ENCODE measurements at places on chromosomes 12 and 14.

DNA sequence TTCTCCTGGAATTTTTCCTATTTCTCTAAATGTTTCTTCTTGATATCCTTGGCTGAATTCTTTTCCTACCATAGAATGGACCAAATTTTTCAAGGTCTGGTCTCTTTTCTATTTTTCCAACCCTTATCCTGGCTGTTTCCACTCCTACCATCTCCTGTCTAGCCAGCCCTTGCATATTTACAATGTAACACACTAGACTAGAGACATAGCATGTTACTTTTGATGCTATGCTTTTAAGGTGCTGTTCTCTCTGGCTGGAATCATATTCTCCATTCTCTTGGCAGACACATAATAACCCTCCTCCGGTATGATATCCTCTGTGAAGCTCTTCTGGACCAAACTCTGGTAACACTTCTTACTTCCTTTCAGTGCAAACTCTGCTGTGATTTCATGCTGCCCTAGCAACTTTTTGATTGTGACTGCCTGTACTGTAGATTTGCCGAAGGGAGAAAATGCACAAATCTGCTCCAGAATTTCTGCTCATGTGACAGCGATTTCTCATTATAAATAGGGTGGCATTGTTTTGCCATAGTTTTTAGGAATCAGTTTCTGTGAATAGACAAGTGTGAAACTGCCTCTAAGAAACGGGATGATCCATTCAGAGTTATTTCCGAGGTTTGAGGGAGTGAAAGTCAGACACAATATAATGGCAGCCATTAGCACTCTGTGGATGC lies 284.4 kb downstream of the MDGA2 start:
- DNase-seq: no peak

DNA sequence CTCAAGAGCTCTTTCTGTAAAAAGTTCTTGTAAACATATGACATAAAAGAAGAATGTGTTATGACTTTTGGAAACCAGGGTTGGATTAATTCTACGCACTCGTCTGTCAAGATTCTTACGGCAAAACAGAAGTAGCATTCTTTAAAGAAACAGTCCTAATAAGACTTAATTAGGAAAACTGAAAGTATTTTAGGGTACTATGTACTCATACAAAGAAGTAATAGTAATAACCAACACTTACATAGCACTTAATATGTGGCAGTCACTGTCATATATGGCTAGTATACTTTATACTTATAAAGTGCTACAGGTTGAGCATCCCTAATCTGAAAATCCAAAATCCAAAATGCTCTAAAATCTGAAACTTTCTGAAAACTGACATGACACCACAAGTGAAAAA lies 72.9 kb upstream of the ST8SIA1 start:
- no peak for DNase-seq

GRCh38 chr12:96441816-96442215 lies 41.6 kb upstream of the CDK17 start:
- no peak for DNase-seq

DNA sequence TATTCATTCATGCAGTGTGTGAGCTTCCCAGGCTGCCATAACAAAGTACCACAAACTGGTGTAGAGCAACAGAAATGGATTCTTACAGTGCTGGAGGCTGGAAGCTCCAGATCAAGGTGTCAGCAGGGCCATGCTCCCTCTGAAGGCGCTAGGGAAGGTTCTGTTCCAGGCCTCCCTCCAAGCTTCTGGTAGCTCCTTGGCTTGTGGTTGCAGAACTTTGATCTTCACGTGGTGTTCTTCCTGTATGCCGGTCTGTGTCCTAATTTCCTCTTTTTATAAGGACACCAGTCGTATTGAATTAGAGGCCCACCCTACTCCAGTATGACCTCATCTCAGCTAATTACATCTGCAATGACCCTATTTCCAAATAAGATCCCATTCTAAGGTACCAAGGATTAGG lies 3.1 kb downstream of the OTUB2 start:
- no peak for DNase-seq

GRCh38 chr12:12405882-12406281 lies 49.0 kb downstream of the BORCS5 start:
- no peak for DNase-seq

- no peak for DNase-seq
Measured at GRCh38 chr12:60197589-60197988, 601.8 kb downstream of the SLC16A7 start.

GRCh38 chr12:57173089-57173488 lies 25.7 kb upstream of the LRP1-AS start:
- DNase-seq: no peak

DNA sequence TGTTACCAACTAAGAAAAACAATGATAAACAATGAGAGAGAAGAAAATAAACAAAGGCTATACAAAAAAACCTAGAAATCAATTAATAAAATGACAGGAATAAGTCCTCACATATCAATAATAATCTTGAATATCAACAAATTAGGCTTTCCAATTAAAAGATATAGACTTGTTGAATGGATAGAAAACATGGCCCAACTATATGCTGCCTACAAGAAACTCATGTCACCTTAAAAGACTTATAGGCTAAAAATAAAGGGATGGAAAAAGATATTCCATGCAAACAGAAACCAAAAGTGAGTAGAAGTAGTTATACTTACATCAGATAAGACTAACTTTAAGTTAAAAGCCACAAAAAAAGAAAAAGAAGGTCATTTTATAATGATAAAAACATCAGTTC lies 183.9 kb downstream of the MYRFL start:
- DNase-seq: no peak

- no peak for DNase-seq
Measured at GRCh38 chr12:90936230-90937005, 18.6 kb downstream of the CCER1 start.

GRCh38 chr12:95918194-95918993 lies 24.0 kb downstream of the CCDC38 start:
- no peak for DNase-seq

- no peak for DNase-seq
Measured at GRCh38 chr12:113642216-113642615, 170.5 kb upstream of the LHX5 start.

GRCh38 chr14:36604757-36605505 lies 22.5 kb upstream of the NKX2-8 start:
- DNase-seq: no peak

DNA sequence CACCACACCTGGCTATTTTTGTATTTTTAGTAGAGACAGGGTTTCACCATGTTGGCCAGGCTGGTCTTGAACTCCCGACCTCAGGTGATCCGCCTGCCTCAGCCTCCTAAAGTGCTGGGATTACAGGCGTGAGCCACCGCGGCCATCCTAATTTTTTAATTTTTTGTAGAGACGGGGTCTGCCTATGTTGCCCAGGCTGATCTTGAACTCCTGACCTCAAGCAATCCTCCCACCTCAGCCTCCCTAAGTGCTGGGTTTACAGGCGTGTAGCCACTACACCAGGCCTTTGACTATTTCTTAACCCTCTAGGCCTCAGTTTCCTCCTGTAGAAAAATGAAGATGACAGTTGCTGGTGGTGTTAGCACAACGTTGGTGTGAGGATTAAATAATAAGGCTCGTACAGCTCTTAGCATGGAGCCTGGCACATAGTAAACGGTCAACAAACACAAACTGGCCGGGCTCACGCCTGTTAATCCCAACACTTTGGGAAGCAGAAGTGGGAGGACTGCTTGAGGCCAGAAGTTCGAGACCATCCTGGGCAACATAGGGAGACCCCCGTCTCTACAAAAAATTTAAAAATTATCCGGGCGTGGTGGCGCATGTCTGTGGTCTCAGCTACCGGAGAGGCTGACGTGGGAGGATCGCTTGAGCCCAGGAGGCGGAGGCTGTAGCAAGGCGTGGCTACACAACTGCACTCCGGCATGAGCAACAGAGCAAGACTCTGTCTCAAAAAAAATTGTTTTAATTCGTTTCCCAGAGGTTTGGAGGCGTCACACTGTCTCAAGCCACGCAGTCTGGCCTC lies 979 bp downstream of the DDX54 start:
- DNase-seq: no peak

GRCh38 chr12:132029503-132030300 lies 80.0 kb downstream of the EP400 start:
- no peak for DNase-seq

GRCh38 chr12:106302401-106303201 lies at the start of gene TCP11L2:
TCP11L2 (plus strand) TSS chr12:106302733; CDS start chr12:106311076, 8,343 bp downstream.
- peak; percentile 88 for DNase-seq

DNA sequence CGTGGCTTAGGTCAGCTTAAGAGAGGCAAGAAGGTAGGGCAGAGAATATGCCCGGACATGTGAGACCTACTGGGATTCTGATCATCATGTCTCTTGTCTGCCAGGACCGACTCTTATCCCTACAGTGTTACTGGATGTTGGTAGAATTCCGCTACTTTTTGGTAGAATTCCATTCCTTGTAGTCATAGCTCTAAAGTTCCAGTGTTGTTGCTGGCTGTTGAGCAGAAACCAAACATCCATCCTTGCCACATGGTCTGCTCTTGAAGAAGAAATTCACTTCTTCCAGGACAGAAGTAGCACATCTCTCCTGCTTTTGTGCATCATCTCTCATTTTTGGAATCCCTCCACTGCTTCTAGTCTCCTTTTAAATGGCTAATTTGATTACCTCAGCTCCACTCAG lies 453.7 kb downstream of the RPL10L start:
- DNase-seq: no peak

GRCh38 chr12:69240631-69240995 lies 1.2 kb downstream of the CPSF6 start:
- no peak for DNase-seq

- no peak for DNase-seq
Measured at GRCh38 chr14:90890322-90891020, 74.2 kb upstream of the TTC7B start.

GRCh38 chr12:81872400-81872799 lies 113.2 kb upstream of the PPFIA2 start:
- no peak for DNase-seq

GRCh38 chr14:71362920-71363584 lies 455.8 kb downstream of the PCNX1 start:
- DNase-seq: no peak

GRCh38 chr14:92964124-92965109 lies 41.5 kb downstream of the CHGA start:
- no peak for DNase-seq

GRCh38 chr14:37230551-37231194 lies 32.9 kb downstream of the MIPOL1 start:
- no peak for DNase-seq

GRCh38 chr14:99769799-99770198 lies 23.4 kb upstream of the EML1 start:
- no peak for DNase-seq

DNA sequence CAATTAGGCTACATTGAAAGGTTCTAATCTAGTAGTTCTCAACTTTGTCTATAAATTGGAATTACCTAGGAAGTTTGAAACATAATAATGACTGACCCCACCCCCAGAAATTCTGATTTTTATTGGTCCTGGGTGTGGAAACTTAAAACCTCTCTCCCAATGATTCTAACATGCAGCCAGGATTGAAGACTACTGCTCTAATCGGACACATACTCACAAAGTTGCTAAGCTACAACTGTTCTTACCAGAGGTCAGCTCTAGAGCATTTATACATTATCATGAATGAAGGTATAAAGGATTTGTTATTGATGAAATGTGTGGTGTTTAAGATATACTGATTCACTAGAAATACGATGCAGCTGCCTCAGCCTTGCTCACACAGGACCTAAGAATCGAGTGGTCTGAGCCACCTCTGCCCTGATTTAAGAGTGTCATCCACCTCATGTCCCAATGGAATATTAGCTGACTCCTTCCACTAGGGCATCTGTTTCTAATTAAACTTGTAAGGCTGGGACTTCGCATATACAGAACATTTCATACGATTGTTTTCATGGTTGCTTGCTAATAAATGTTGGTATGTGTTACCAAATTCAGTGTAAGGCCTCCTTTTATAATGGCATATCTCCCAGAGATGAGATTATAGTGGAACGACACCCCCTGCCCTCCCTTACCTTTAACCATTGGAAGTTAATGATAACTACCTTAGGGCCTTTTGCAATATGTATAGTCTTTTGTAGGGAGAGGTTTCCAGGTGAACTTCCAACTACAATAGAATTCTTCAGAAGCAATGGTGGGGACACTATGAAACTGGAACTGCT lies 410.8 kb upstream of the PDE3A start:
- no peak for DNase-seq

DNA sequence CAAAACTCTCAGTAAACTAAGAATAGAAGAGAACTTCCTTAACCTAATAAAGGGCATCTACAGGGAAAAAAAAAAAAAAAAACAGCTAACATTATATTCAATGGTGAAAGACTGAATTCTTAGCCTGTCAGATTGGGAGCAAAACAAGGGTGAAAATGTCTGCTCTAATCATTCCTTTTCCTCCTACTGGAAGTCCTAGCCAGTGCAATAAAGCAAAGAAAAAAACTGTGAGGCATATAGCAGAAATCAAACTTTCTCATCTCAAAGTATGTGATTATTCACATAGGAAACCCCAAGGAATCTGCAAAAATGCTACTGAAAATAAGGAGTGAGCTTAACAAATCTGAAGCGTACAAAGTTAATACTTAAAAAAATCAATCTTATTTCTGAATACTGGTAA lies 170.7 kb downstream of the NUAK1 start:
- DNase-seq: no peak

DNA sequence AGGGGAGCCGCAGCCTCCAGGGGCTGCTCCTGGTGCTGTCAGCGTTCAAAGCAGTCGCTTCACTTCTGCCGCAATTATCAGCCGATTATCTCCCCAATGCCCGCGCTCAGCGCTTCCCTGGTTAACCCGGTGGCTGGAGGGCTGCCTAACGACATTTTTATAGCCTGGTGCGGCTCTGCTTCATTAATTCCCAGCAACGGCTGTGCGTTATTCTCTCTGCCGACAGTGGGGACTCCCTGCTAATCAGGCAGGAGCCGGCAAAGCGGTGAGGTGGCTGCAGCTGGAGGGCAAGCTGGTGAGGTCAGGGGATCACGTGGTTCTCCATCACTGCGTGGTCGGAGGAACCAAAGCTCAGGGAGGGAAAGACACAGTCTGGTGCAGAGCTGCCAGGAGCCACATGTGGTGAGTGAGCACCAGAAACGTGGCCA lies 62.9 kb downstream of the GLRX5 start:
- DNase-seq: no peak

- no peak for DNase-seq
Measured at GRCh38 chr12:77349689-77350370, 284.5 kb upstream of the E2F7 start.

DNA sequence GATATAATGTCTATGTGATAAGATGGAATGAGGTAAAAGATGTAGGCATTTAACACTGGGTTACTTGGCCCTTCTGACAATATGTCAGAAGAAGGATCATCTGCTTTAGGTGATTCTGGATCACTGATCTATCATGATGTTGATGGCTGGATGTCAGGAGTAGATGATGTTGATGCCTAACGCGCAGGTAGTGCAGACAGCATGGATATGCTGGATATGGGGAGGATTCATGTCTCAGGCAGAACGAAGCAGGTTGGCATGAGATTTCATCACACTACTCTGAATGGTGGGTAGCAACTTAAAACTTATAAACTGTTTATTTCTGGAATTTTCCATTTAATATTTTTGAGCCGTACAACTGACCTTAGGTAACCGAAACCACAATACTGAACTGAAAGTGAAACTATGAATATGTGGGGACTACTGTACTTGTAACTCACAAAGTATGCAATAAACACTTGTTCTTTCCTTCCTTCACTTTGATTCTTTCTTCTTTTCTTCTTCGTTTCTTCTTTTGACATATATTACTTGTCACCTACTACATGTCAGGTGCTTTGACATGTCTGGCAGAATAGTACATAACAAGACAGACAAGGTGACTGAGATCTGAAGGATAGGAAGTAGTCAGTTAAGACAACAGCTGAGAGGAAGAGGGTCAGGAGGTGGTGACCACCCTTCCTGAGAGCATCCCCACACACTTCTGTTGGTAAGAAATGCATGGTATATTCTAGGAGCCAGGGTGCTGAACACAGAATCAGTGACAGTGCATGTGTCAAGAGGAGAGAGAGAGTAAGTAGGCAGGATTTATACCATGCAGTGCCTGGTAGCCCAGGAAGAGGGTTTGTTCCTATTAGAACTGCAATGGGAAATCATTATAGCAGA lies 238.8 kb downstream of the PPFIA2 start:
- no peak for DNase-seq
